T-helper 1 cell treated with Interleukin-12 subunit alpha and Interleukin-12 subunit beta and Interleukin-4 antibody, amounts not matched to agents 30 ng/mL and 1 ng/mL, for 36 hours (primary cell): ENCODE measurements at places on chromosomes 5 and 9. TPM values are rescaled to one million over a fixed set of nuclear protein-coding genes. Genes with fewer than 3 reads are reported as not detected.

NR4A3 gene
- 9.8 and 10.5 TPM in 2 replicates for total RNA-seq

ACER2 gene
- total RNA-seq: 2.4 and 2.8 TPM in 2 replicates

SAXO1 gene
- total RNA-seq: 0.29 TPM in 1 of 2 replicates, not detected in the other

OGN gene
- 0.15 TPM in 1 of 2 replicates, not detected in the other for total RNA-seq

TRPM6 gene
- total RNA-seq: not detected in 2 replicates

HEMGN gene
- 0.42 and 0.44 TPM in 2 replicates for total RNA-seq
